Activated T-cell treated with anti-CD3 and anti-CD28 coated beads for 48 hours (primary cell): ENCODE measurements at places on chromosomes 4 and X.

- DNase-seq, result no peak
Measured at GRCh38 chr4:183165376-183165775, 66.3 kb downstream of the WWC2 start.

DNA sequence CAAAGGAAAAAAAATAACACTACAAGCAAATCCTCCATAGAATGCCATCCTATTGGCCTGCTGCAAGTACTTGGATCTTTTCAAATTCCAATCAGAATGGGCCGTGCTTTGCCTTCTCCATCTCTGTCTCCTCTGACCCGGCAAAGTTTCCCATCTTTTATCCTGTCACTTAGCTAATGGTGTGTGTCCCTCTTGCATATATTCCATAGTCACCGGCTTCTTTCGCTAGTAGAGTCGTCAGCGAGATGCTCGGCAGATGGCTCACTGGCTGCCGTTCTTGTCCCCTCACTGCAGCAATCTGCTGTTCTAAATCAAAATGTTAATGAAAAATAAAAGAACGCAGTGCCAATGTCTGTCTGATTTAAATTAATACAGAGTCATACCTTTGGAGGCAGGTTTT lies 22.1 kb downstream of the GRIA3 start:
- no peak for DNase-seq

DNA sequence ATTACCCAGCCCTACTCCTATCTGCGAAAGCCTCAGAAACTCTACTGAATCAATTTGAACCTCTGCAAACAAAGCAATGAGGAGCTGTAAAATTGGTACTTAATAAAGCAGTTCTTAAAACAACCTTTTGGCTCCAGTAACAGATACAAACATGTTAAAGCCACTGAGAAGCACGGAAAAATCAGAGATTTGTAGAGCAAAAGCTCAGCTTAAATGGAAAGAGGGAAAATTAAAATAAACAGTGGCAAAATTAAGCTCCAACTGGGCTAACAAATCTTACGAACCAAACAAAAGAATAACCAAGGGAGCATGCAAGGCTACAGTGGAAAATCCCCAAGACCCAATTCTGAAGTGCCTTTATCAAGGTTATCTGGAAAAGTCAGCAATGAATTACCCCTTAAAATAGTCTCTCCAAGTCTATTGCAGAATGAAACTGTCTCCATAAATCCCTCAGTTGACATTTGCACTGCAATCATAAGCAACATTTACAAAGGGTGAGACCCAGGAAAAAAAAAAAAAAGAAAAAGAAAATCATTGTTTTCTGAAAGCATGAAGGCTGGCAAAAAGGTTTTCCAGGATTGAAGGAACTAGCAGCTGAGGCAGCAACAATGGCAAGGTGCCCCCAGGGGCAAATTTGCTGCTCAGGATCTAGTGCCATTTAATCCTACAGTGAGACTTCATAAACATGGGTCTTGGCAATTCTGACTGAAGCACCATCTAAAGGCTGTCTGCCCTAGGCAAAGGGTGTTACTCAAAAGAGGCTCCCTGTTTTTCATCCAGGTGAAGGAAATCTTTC lies 40.1 kb downstream of the USP46 start:
- no peak for DNase-seq

GRCh38 chr4:147674073-147674472 lies 9.9 kb downstream of the PRMT9 start:
- no peak for DNase-seq
